ENCODE measurements at places on chromosomes 1 and 21. TPM values are rescaled to one million over a fixed set of nuclear protein-coding genes. Genes with fewer than 3 reads are reported as not detected.

GRCh38 chr1:190588424-190588823 is 110.8 kb upstream of the BRINP3 start:
- no peaks in the 10 kb centered on the region for H3K27me3 ChIP-seq
- H3K4me1 ChIP-seq = no peaks in the 10 kb centered on the region
- H3K27ac ChIP-seq = no peak overlapping the region
- DNase-seq = no peak
- no peak overlapping the region for H3K4me3 ChIP-seq

OLFM3 gene
- not detected for total RNA-seq

- H3K27ac ChIP-seq = no peak overlapping the region
- DNase-seq = no peak
- no peaks in the 10 kb centered on the region for H3K4me1 ChIP-seq
- no peaks in the 10 kb centered on the region for H3K36me3 ChIP-seq
- no peak overlapping the region for H3K4me3 ChIP-seq
Measured at GRCh38 chr1:101284021-101284420, 47.2 kb downstream of the S1PR1 start.

DNA sequence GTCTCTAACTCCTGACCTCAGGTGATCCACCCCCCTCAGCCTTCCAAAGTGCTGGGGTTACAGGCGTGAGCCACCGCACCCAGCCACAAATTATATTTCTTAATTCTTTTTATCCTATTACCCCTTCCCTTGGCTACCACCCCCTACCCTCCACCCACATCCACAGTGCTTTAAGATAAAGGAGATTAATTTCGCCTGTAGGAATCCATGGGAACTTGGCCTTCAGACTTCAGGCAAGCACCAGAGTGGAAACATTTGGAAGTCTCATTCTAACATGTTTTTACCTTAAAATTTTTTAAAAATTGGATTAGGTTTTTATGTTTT is 10.4 kb downstream of the CNST start:
- H3K27me3 ChIP-seq = no peaks in the 10 kb centered on the region
- no peak for DNase-seq
- H3K36me3 ChIP-seq = no peaks in the 10 kb centered on the region
- H3K27ac ChIP-seq = no peak overlapping the region
- peaks cover 12% of the 10 kb centered on the region for H3K4me1 ChIP-seq

DNA sequence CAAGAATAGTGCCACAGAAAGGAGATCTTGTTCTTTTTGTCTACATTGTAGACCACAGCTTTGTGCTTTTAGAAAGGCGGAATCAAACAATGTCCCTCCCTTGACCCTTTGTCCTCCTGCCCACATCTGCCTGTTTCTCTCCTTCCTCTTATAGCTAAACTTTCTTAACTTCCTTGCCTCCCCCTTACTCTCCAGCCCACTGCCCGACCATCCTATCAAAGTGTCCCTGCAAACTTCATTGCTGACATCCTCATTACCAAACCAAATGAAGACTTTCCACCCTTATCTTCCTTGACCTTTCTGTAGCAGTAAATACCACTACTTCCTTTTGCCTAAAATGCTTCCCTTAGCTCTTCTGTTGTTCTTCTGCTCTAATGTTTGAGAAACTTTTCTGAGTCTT is 5.0 kb downstream of the SELP start:
- H3K27ac ChIP-seq = no peak overlapping the region
- no peaks in the 10 kb centered on the region for H3K4me1 ChIP-seq
- no peaks in the 10 kb centered on the region for H3K36me3 ChIP-seq
- DNase-seq = no peak
- no peak overlapping the region for H3K4me3 ChIP-seq

Data from ovary (tissue), 10 donors.